Bone marrow (tissue), 2 donors: ENCODE measurements at places on chromosomes 7 and 10.

DNA sequence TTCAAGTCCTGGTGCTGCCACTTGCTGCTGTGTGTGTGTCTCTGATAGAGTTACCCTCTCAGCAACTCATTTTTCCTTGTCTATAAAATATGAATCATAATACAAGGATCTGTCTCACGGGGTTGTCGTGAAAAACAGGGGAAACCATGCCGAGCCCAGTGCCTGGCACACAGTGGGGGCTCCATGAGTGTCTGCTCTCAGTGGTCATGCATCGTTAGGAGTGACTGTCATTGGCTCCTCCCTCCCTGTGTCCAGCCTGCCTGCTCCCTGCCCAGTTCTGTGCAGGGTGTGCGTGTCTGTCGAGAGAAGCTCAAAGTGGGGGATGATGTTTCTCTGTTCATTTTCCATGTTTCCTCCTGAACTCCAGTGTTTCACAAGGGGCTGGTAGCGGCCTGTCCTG lies 83.6 kb upstream of the LRRC4 start:
- no peak for DNase-seq

DNA sequence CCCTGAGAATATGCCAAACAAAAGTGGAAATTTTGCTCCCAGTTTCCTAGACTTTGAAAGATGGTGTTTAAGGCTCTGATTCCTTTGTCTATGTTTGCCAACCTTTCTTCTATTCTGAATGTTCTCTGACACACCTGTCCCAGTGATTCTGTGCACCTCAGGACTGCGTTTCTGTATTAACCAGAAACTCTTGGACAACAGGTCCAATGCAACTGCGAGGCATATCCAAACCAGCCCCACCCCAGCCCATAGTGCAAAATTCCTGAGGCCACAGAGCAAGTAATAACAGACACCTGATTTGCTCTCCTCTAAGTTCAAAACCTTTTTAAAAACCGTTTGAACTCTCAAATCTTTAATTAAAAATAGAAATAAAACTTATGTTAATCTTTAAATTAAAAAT lies 37.0 kb upstream of the MSRB2 start:
- DNase-seq: no peak

GRCh38 chr7:89771003-89771636 lies 383.1 kb upstream of the STEAP1 start:
- no peak for DNase-seq

DNA sequence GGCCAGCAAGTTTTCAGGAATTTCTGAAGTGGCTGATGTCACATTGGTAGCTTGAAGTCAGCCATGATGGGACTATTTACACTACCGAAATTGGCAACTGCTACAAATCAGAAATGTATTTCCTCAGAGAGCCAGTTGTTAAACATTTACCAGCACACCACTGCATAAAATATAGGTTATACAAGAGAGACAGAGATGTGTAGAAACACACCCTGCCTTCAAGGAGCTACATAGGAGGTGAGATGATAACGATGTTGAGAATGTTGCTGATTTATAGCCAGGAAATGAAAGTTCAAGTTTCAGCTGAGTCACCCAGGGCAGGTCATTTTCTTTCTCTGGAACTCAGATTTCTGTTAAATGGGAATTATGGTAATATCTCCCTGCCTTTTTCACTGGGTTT lies 46.0 kb upstream of the TCF7L2 start:
- no peak for DNase-seq

DNA sequence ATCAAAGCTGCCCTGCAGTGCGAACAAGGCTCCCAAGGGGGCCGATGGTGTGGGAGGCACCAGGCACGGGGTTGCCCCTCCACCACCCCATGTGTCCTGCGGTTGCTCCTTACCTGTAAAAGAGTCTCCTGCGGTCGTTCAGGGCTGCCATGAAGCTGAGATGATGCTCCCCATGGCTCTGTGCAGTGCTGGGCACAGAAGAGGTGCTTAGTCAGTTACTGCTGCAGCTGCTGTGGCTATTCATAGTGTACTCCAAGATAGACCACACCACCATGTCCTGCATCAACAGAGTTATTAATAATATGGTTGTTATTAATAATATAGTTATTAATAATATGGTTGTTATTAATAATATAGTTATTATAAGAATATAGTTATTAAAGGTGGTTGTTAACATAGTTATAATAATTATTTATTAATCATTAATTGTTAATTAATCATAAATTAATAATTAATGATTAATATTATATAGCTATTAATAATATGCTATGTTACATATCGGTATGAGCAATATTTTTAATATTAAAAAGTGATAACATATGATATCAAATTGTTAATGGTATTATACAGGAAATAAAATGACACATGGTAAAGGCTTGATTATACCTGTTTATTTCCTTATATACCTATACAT lies 97.0 kb upstream of the PFKP start:
- no peak for DNase-seq

GRCh38 chr7:149325248-149325647 lies 63.3 kb downstream of the ZNF783 start:
- DNase-seq: no peak
